ENCODE measurements at places on chromosomes 7 and 10.
A peak's percentile ranks its signal among the peaks of the same experiment; 100 is the strongest.

DNA sequence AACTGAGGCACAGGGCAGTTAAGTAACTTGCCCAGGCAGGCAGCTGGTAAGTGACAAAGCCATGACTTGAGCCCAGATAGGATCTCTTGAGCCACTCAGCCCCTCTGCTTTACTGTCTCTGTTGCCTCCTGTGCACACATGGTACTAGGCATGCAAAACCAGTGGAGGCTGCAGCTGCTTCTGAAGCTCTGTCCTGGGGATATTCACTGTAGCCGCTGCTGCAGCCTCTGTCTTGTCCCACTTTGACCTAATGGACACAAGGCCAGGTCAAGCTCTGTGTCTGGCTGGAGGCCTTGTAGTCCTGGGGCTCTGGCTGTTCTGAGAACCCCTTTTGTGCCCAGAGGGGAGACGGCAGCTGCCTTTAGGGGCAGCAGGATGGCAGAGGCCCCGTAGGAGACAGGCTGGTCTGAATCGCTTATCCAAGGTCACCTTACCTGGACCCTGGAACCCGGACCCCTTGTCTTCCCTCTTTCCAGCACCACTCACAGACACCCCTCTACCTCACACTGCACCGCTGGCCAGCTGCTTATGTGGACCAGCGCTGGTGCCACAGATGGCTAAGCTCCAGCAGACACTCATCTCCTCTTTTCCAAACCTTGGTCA lies 57.6 kb downstream of the TSPAN15 start:
- DNase-seq: no peak

- peak; percentile 9 for DNase-seq
These were observed 82.6 kb upstream of the PCGF5 start for GRCh38 chr10:91137822-91138221.

GRCh38 chr10:75294031-75294437 lies 58.3 kb upstream of the COMTD1 start:
- no peak for DNase-seq

DNA sequence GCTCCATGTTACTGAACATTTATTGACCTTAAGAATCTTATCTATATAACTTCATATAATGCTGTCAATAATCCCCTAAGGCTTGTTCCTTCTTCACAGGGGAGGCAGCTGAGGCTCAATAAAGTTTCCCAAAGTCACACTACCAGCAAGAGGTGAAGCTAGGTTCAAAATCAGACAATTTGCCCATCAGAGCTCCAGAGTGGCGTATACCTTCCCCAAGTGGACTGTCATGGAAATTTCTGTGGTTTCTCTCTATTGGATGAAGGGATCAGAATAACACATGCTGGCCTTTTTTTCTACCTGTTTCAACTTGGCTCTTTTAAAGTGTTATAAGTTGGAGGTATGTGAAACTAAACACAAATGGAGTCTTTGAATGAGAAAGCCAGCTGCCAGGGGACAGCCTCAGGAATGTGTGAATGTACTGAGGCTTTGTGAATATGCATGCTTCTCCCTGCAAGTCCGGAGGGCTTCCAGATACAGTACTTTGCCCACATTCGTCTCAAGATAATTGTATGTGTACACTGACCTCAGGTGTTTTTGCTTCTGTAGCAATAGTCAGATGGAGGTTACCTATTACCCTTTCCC lies 656.3 kb upstream of the CELF2 start:
- DNase-seq: no peak

- no peak for DNase-seq
These were observed 36.6 kb downstream of the PRKCQ start for GRCh38 chr10:6543431-6544005.

- DNase-seq: no peak
These were observed 40.5 kb downstream of the OAT start for GRCh38 chr10:124378271-124378670.

DNA sequence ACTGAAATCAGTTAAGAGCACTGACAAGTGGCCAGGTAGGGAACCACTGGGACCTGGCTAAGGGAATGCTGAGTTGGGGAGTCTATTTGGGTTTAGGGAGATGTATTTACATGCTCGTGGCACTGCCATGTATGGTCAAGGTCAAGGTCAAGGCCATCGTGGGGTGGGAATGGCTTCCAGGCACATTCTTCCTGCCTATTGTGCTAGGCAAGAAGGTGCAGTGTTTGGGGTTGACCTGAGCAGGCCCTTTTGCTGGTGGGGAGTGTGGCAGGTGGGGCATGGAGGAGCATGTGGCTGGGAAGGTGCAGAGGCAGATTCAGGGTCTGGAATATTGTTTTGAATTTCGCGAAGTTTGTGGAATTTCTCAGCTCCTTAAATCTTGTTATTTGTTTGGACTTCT lies 17.8 kb downstream of the FAM241B start:
- DNase-seq: no peak

- DNase-seq: no peak
These were observed 176.0 kb upstream of the AKR1E2 start for GRCh38 chr10:4649886-4650508.

DNA sequence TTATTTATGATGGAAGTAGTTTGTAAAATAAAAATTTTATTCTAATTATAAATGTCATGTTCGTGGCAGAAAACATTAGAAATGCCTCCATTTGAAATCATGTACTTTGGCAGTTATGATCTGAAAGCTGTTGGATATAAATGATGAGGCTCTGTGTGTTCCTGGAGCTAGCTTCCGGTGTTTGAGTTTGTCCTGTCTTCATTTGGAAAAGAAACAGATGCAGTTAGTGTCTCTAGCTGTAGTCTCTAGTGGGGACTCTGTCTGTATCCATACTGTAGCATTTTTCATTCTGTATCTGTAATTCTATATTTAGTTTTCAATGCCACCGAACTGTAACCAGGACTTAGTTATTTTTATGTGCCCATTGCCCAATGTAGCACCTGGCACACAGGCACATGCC lies 197.0 kb upstream of the FZD1 start:
- DNase-seq: no peak

DNA sequence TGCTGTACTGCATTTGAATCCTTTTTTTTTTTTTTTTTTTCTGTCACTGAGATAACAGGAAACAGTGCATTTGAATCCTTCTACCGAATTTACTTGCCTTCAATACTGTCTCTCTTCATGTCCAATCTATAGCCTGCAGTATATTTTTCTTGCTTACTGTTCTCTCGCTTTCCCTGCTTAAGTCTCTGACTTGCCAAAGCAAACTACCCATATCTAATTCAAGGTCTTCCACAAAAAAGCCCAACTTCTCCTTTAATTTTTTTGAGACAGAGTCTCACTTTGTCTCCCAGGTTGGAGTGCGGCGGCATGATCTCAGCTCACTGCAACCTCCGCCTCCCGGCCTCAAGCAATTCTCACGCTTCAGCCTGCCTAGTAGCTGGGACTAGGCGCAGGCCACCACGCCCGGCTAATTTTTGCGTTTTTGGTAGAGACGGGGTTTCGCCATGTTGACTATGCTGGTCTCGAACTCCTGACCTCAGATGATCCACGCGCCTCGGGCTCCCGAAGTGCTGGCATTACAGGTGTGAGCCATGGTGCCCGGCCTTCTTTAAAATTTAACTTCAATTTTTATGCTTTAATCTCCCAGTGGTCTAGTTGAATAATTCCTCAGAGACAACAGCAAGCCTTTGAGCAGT lies 882 bp downstream of the PDCD11 start:
- no peak for DNase-seq

GRCh38 chr10:70729763-70730357 lies 55.3 kb downstream of the TBATA start:
- peak; percentile 51 for DNase-seq

- no peak for DNase-seq
These were observed 13.7 kb downstream of the INPP5A start for GRCh38 chr10:132551093-132551807.

DNA sequence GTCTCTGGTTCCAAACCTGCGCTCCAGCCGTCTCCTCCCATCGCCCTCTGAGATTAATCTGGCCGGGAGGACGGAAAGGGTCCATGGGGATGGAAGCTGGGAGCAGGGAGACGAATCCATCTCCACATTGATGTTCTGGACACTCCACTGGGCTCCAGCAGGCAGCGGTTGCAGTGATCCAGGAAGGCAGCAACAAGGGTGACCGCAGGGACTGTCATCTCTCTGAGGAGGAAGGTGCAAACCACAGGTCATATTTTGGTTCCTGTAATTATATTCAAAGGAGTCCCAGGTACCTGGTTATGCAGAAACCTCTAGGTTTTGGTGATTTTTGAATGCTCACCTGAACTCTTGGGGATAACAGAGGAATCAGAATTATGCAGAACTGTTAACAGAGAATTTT lies 54.8 kb downstream of the EVX1 start:
- DNase-seq: no peak

GRCh38 chr10:86300931-86301830 lies 65.4 kb downstream of the GRID1 start:
- DNase-seq: no peak

GRCh38 chr7:104938741-104939390 lies 75.1 kb upstream of the KMT2E start:
- no peak for DNase-seq

DNA sequence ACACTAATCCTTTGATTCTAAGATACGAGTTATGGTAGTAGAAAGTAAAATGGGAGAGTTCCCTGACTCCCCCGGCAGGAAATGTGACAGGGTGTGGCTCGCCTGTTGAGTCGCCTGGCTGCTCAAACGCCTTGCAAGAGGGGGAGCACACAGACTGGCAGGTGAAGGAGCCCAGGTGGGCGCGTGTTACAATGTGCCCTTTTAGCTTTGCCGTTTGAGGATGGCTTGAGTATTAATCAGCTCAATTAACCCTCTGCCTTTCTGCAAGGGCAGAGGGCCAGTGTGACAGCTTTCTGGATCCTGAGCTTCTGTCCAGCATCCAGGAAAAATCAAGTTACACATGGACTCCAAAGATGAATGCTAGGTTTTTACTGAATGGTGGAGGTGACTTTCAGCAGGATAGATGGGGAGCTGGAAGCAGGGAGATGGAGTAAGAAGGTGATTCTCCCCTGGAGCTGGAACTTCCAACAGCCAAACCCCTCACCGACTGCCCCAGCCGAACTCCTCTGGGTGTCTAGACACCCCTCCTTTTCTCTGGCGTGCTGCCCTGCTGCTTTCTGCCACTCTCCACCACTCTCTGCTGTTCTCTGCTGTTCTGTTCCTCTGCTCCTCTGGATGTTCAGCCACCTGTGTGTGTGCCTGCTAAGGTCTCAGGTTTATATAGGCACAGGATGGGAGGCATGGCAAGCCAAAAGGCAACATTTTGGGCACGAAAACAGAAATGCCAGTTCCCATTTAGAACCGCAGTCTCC lies 548.8 kb upstream of the KCND2 start:
- DNase-seq: no peak

DNA sequence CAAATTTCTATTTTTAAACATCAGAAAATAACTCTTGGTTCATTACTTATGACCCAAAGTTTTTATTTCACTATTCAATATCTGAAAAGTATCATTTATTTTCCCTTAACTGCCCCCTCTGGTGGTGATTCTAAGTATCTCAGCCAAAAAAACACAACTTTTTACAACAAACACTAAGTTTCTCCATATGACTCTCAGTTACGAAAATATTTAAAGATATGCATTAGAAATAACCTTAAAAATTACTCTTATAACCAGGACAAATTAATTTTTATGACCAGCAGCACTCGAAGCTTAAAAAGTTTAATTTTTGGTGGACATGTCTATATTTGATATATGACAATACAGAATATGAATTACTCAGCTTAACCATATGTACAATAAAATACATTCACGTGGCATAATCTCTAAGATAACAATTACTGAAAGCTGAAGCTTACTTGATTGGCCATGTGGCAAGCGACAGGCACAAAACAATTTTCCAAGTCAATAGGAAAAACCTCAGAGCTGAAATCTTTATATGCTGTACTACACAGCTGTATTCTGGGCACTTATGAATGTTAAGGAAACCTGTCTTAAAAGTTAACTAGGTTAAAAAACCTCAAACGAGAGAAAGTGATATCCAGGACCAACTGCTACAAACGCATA lies 2.3 kb downstream of the HNRNPA2B1 start:
- DNase-seq: no peak

GRCh38 chr7:112791465-112792168 lies 1.4 kb upstream of the TMEM168 start:
- no peak for DNase-seq

- peak; percentile 54 for DNase-seq
These were observed 11.7 kb downstream of the NOBOX start for GRCh38 chr7:144391823-144392255.

- no peak for DNase-seq
These were observed 85.8 kb downstream of the CALD1 start for GRCh38 chr7:134865001-134865845.

- peak; percentile 83 for DNase-seq
These were observed 348.6 kb downstream of the ANKRD7 start for GRCh38 chr7:118573085-118573484.

DNA sequence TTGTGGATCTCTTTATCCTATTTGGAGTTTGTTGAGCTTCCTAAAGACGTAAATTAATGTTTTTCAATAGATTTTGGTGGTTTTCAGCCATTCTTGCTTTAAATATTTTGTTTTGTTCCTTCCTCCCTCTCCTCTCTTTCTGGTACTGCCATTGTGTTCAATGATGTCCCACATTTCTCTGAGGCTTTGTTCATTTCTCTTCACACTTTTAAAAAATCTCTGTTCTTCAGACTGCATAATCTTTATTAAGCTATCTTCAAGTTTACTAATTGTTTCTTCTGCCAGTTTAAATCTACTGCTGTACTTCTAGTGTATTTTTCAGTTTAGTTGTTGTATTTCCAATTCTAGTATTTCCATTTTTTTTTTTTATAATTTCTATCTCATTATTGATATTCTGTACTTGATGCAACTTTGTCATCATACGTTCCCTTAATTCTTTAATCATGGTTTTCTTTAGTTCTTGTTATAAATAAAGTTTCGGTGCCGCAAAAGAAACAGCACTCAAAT lies 45.6 kb upstream of the FZD9 start:
- DNase-seq: no peak

DNA sequence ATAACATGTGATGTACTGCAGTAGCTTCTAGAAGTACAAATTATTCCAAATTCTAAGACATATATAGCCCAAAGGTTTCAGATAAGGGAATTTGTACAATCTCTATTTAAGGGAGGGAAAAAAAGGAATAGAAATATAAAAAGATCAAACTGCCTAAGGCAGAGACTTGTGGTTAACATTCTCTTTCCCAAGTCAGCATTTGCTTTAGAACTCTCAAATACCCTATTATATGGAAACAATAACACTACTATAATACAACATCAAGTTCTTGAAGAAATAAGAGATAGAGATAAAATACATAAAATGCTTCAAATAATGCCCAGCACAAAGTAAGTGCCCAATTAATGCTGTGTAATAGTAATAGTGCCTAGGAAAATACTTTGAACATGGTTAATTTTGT lies 123.1 kb downstream of the CRPPA start:
- DNase-seq: no peak

GRCh38 chr7:132035517-132036362 lies 479.3 kb upstream of the PODXL start:
- DNase-seq: no peak

GRCh38 chr7:32462977-32463376 lies 27.2 kb downstream of the LSM5 start:
- DNase-seq: no peak

DNA sequence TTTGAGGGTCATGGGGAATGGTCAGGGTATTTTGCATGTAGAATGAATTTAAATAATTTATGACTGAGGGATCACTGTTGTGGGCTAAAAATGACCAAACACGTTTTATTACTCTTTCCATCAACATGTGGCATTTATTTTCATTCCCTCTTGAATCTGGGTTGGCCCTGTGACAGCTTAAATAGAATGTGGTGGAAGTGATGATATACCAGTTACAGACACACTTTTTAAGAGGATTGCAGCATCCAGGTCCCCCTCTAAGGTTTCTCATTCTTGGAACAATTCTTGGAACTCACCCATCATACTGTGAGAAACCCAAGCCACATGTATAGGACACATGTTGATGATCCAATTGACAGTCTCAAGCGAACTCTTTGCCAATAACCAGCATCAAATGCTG lies 272.4 kb downstream of the ETV1 start:
- DNase-seq: no peak

GRCh38 chr10:121104476-121105111 lies 253.4 kb downstream of the WDR11 start:
- no peak for DNase-seq

Data from NCI-H524 (cell line).